ENCODE measurements at places on chromosomes 2 and 18. TPM values are rescaled to one million over a fixed set of nuclear protein-coding genes. Genes with fewer than 3 reads are reported as not detected.

DNA sequence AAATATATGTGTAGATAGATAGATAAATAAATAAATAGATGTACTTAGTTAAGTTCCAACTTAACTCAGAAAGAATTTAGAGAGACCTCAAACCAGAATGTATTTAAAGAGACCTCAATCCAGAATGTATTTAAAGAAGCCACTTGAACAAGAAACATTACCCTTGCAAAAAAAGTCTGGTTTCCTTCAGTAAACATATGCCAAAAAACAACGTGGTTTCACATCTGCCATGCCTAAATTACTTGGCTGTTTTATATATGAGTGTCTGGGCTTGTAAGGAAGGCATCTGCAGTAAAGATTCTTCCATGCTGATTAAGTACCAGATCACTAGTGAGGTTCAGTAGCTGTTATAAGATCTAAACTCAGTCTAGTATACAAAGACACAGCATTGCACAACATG lies 29.1 kb upstream of the RPE start:
- no peak for DNase-seq

DNA sequence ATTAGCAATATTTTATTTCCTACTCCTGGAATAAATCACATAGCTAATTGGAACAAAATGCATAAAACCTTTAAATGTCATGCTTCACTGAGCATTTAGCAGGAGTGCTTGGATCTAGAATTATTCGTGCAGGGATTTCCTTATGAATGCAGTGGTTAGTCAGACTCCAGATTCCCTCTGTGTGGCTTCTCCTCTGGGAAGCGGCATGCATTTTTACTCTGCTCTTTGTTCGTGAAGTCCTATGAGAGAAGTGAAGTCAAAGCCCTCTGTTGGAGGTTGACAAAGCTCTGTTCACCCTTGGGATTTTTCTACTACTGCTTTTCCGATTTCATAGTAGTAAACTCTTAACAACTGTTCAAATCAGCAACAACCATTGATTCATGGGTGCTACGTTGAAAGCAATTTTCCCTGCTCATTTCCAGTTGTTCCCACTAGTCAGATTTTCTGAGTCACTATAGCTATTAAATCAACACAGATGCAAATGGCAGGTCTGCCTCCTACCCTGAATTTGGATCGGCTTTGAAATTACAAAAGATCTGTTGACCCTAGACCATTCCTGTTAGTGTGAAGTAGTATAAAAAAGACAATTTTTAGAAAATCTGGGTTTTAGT lies 461.7 kb downstream of the STK39 start:
- no peak for DNase-seq

GRCh38 chr2:132597831-132598230 lies 72.2 kb downstream of the LYPD1 start:
- DNase-seq: no peak

Gene GALNT3
- 30.9 TPM for total RNA-seq

- DNase-seq: no peak
These were observed 64.0 kb downstream of the ARHGAP25 start for GRCh38 chr2:68798569-68798968.

- no peak for DNase-seq
These were observed 101.9 kb downstream of the CDH20 start for GRCh38 chr18:61435064-61435652.

DNA sequence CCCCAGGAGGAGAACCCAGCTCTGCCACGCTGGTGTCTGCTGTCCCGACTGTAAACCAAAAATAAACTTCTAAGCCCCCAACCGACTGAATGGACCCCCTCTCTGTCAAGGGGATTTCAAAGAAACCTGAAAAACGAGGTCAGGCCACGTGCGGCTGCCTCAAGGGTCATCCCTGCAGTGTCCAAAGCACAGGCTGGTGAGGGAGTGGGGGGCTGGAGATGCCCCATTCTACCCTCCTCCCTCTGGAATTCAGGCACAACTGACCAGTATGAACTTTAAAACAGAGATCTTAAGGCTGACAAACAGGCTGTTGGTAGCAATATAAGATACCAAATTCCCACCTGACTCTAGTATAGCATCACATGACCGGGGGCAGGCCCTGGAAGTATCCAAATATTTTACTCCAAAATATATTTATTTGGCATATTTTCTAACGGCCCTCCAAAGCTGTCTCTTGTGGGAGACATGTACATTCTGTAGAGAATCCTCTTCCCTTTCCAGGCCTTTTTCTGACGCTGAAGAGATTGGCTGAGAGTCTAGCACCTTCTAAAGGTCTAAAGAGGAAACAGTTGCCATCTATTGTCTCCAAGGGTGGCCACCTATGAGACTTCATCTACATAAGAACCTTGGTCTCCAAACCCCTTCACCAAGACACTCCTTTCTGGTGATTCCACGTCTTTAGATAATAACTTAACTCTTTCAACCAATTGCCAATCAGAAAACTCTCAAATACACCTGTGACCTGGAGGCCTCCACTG lies 40.4 kb upstream of the CTDP1 start:
- DNase-seq: no peak

Gene UGT1A3
- 0.54 TPM for total RNA-seq

DNA sequence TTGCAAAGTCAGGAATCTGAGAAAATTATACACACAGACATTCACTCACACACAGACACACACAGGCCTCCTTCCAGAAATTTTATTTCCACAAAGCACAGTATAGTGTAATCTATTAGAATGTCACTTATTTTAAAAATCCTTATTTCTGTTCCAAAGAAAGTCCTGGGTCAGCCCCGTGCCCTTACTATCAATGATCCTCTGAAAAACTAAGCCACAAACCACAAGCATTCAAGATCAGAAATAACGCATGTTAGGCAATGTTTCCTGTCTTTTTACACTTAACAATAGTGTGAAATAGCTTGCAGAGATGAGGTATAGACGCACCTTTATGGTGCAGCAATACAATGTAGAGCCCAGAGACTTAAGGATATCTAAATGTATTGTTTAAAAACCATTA lies 25.8 kb downstream of the TBC1D8 start:
- no peak for DNase-seq

- no peak for DNase-seq
These were observed 270.9 kb upstream of the SKOR2 start for GRCh38 chr18:47522359-47522758.

Gene CARF
- total RNA-seq: 9.1 TPM

GRCh38 chr2:31511376-31511775 lies 69.4 kb downstream of the SRD5A2 start:
- no peak for DNase-seq

DNA sequence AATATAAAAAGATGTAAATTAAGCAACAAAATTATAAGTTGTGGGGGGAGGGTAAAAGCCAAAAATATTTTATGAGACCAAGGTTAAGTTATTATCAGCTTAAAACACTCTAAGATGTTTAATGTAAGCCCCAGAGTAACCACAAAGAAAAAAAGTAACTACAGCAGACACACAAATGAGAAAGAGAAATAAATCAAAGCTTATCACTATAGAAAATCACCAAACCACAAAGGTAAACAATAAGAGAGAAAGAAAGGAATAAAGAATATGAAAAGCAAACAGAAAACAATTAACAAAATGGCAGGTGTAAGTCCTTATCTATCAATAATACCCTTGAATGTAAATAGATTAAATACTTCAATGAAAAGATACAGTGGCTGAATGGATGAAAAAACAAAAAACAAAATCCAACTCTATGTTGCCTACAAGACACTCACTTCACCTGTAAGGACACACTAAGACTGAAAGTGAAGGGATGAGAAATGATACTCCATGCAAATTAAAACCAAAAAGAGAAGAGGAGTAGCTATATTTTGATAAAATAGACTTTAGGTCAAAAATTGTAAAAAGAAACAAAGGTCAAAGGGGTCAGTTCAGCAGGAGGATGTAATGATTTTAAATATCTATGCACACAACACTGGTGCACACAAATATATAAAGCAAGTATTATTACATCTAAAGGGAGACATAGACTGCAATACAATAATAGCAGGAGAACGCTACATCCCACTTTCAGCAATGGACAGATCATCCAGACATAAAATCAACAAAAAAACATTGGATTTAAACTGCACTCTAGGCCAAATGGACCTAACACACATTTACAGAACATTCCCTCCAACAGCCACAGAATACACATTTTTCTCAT lies 80.7 kb downstream of the PTPN2 start:
- no peak for DNase-seq

DNA sequence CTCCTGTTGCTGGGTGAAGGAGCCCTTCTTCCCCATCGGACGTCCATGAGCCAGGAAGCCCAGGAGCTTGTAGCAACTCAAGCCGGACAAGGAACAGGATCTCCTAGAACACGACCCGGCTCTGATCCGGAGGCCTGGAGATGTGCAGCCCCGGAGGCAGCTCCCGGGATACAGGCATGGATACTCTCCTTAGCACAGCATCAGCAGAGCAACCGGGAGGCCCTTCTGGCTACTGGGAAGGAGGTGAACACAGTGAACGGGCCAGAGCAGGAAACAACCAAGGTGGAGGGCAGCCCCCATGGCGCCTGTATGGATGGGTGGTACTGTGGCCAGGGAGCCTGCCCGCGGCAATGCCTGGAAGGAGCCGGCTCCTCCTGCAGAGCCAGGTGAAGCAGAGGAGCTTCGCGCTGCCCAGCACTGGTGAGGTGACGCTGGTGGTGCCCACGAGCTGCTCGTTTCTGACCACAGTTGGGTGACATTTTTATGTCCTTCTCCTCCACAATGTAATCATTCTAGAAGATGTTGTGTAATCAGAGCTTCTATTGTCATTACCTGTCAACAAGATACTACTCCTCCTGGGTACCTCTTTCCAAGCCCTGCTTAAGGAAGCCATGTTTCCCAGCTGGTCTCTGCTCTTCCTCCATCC lies 94.3 kb downstream of the TWIST2 start:
- DNase-seq: no peak

Gene RND3
- total RNA-seq: 45.3 TPM

GRCh38 chr2:85534099-85534498 lies 4.9 kb upstream of the MAT2A start:
- DNase-seq: no peak

Gene EGR4
- not detected for total RNA-seq

GRCh38 chr2:172701250-172701649 lies 34.4 kb upstream of the RAPGEF4 start:
- DNase-seq: no peak

- no peak for DNase-seq
These were observed 162.5 kb downstream of the CCDC102B start for GRCh38 chr18:68960355-68960754.

Gene WDR75
- 27.1 TPM for total RNA-seq

Gene MC2R
- not detected for total RNA-seq

DNA sequence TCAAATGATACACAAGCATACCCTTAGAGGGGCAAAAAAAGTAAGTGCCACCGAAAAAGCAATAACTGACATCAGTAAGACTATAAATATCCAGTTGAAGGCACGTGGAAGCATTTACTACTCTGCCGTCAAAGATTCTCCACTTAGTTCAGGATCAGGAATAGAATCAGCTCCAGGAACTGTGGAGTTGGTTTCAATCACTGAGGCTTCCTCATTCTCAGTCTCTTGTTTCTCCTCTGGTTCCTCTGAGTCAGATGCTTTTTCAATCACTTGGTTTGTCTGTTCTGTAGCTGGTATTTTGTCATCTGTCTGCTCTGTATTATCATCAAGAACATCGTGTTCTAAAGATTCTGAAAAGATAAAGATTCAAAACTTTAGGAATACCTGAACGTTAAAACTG lies 72.2 kb downstream of the LNPK start:
- DNase-seq: no peak

- DNase-seq: no peak
These were observed 96.4 kb downstream of the CERS6 start for GRCh38 chr2:168552450-168552856.

- no peak for DNase-seq
These were observed 5.0 kb downstream of the NAPG start for GRCh38 chr18:10530852-10531251.

GRCh38 chr2:223724861-223725260 lies 112.5 kb downstream of the AP1S3 start:
- DNase-seq: no peak

DNA sequence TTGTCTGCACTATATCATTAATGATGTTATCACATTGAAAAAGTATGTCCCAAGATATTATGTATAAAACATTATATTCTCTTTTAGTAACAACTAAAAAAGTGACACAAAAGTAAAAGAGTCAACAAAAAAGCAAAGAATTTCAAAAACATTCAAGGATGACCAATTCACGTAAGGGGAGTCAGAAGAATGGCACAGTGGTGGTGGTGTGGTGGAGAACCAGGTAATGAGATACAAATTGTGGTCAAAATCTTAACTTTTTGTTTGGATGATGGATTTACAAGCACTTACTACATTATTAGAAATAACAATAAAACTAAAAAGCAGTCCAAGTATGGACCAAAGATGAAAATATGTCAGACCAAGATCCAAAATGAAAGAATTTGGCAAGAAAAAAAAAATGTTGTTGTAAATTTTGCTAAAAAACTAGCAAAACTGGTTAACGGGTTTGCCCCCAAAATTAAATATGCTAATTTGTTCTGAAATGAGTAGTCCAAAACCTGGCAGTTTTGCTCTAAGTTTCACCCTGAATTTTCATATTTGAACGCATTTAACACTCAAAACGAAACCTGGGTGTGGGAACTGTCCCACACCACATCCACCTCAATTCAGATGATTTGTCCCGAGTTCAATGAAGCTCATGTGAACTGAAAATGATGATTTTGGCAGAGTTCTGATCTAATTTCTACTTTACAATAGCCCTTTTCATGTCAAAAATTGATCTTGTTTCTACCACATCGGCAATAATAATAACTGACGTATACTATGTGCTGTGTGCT lies 135.8 kb downstream of the IKZF2 start:
- no peak for DNase-seq

GRCh38 chr2:106143495-106144215 lies 50.4 kb downstream of the UXS1 start:
- no peak for DNase-seq

Gene IL36RN
- total RNA-seq: 97.5 TPM

- no peak for DNase-seq
These were observed 58.9 kb downstream of the SH3RF3 start for GRCh38 chr2:109187711-109188495.

DNA sequence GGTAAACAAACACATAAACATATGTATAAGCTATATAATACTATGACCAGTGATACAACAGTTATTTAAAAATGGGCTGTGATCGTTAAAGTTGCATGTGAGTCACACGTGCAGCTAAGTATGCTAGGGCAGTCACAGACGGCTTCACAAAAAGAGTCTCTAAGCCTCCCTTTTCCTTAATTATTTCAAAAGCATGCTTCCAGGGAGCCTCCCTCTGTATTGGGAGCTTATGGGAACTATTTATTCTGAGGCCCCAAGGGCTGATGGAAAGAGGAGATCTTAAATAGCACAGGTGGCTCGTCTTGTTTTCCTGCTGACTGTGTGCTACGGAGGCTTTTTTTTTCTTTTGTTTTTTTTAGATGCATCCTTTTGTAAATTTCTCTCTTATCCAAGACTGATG lies 94.3 kb downstream of the ADCYAP1 start:
- DNase-seq: no peak

Gene TMEFF2
- 0.17 TPM for total RNA-seq

DNA sequence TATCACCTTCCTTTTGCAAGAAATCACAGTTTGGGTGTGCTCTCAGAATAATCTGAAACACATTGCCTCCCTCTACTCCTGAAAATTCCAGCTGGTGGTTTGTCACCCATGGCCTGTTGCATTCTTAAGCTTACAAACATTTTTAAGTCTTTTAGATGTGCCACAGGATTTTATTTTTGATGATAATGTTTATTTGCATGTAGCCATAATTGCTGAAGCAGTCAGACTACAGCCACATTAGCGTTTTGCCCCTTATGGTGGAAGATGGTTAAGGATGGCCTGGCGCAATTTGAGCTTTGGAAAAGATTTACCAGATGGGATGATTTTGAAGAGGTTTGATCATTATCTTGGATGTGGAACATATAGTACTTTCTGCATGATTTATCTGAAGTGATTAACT lies 439.5 kb downstream of the MEIS1 start:
- DNase-seq: no peak

Gene PIAS2
- total RNA-seq: 6.3 TPM

GRCh38 chr2:54657664-54658083 lies 65.8 kb upstream of the EML6 start:
- DNase-seq: no peak

Data from lower leg skin (tissue), 4 donors.